Forelimb muscle (tissue), 1 donor: ENCODE measurements at places on chromosomes 12 and 14.

- no peak for DNase-seq
Measured at GRCh38 chr12:22658214-22658613, 33.2 kb downstream of the ETNK1 start.

GRCh38 chr14:24630872-24631477 is 3.0 kb downstream of the GZMB start:
- DNase-seq = no peak

DNA sequence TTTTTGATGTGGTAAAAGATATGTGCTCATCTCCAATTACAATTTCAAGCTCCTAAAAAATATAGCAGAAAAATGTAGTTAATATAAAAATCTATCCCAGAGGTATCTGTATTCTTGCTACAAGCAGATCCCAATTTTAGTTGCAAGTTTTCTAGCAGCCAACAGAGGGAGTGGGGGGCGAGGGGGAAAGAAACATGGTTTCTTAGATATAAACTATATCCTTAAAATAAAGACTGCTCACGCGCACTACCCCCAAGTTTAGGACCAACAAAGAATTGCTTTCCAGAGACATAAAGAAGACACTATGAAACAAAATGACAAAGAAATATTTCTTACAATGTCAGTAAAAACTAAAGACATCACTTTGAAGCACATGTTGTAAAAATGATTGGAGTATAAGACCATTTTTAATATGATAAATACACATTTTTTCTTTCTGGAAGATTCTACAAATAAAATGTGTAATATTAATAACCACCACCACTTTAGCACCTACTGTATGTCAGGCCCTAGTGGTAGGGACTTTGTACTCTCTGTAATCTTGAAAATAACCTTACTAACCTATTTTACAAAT is 5.4 kb downstream of the MAGOHB start:
- DNase-seq = no peak

DNA sequence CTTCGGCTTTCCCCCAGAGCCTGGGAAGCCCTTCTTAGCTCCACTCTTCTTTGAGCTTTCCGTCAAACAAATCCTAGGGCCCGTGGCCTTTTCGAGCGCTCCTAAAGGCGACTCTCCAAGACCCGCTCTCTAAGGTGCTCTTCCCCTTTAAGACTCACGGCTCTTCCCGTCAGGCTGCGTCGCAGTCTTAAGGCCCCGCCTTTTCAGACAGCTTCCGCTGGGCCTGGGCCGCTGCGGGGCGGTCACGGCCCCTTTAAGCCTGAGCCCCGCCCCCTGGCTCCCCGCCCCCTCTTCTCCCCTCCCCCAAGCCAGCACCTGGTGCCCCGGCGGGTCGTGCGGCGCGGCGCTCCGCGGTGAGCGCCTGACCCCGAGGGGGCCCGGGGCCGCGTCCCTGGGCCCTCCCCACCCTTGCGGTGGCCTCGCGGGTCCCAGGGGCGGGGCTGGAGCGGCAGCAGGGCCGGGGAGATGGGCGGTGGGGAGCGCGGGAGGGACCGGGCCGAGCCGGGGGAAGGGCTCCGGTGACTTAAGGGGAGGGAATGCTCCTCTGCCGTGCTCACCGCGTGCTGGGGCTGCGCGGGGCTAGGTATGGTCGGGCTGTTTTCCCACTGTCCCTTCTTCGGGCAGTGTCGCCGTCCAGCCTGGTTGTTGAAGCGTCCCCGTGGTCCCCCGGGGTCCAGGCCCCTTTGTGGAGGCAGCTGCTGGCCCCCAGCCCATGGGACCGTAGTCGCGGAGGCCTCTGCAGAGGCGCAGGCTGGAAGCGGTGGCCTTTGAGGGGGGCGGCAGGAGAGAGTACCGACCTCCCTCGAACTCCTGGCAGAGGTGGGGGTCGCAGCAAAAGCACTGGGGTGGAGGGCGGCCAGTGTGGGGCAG is at the start of gene PEX5:
Gene PEX5, plus strand, starts transcription at position 289 of the 870 bp plus-strand sequence. CDS start 692 bp downstream, outside the sequence.
- DNase-seq = peak; percentile 86

- no peak for DNase-seq
Measured at GRCh38 chr12:64457032-64457431, 5.1 kb downstream of the TBK1 start.

- DNase-seq = no peak
Measured at GRCh38 chr14:32102152-32102787, 25.2 kb downstream of the ARHGAP5 start.

DNA sequence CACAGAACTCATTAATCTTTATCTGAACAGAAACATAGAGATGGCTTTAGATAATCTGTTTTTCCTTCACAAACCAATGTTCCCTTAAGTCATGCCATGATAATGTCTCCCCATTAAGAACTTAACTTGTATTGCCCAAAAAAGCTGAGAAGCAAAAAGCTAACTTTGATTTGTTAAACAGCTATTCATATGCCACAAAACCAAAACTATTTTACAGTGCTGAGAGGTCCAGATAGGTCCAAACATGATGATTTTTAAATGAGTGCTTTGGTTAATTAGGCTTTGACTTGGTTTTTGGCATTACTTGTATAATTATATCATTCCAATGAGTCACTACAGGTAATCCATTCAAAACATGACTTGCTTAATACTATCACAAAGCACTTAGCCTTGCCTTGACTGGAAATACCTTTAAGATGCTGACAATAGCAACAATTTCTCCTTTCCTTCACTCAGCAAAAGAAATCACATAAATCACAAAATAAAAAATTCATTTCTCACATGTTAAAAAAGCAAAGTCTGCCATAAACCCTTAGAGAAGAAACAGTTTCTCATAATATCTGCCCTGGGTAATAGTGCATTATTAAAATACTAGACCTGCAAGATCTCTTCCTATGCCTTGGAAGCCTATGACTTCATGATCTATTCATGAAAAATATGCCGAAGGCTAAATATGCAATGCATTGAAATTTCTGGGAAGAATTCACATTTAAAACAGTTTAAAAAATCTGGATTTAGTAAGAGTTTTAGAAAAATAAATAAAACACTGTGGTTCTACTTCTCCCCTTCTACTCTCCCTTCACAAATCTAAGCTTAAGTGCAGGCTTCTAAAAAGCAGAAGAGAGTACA is 52.0 kb upstream of the SAV1 start:
- DNase-seq = no peak

DNA sequence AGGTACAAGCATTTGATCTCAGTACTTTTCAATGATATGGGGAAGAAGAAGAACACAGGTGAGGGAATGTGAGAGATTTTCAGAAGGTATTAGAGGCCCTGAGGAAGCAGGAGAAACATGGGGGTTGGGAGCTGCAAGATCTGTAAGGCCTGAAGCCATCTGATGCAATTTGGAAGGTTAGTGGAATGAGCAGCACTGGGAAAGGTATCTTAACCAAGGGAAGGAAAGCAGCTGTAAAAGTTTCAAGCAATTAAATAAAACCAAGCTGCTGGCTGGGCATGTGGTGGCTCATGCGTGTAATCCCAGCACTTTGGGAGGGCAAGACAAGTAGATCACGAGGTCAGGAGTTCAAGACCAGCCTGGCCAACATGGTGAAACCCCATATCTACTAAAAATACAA is 104.4 kb upstream of the PARP11 start:
- DNase-seq = no peak

DNA sequence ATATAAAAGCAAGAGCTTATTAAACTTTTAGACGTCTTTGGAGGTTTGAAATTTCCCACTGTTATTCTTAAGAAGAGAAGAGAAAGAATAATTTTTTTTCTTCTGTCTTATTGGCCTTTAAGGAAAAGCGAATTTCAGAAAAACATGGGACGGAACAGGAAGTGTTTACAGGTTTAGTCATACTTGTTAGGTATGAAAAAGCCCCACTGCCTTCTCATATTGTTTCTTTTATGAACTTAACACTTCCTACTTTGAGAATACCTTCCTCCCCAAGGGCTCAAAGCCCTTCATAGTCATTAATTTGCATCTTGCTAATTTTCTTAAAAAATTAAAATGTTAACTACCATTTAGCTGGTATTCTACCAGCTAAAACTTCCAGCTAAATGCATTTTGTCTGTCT is 82.0 kb downstream of the ETV6 start:
- DNase-seq = no peak

DNA sequence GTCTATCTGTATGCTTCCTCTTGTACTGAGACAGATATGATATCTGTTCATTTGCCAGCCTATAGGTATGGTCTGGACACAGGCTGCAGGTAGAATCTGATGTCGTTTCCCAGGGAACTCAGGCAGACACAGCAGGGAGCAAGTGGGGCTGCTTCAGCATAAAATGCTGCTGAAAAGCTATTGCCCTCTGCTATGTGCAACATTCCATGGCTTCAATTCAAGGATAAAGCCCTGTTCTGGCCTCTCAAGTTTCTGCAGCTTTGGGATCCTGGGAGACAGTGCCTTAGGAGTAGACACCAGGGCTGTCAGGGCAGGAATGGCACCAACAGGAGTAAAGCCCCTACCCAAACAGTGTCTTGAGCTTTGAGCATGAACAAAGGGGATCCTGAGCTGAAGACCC is 173.5 kb downstream of the SLC41A2 start:
- no peak for DNase-seq

GRCh38 chr12:120584343-120585149 is 3.3 kb upstream of the POP5 start:
- DNase-seq = no peak

- DNase-seq = no peak
Measured at GRCh38 chr14:100376751-100377171, 53.6 kb downstream of the SLC25A47 start.

- DNase-seq = no peak
Measured at GRCh38 chr12:49967777-49968250, 4.9 kb upstream of the AQP6 start.

- no peak for DNase-seq
Measured at GRCh38 chr12:50620109-50620977, 115.6 kb downstream of the DIP2B start.

DNA sequence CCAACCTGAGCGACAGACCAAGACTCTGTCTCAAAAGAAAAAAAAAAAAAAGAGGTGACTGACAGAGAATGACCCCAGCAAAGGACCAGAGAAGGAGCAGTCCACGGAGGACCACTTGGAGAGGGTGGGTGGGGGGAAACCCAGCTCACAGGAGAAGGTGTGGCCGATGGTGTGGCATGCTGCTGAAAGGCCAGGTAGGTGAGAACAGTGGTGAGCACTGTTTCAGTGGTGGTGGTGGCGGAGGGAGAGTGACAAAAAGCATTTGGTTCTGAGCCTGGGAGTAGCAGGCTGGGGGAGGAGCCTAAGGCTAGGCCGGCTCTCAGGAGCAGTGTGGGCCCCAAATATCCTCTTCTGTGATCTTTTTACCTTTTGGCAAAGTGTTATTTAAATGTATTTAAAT is 63.8 kb downstream of the IRF2BPL start:
- DNase-seq = no peak

- DNase-seq = no peak
Measured at GRCh38 chr14:57290751-57291150, 22.0 kb downstream of the AP5M1 start.

- no peak for DNase-seq
Measured at GRCh38 chr12:42097971-42098370, 46.7 kb downstream of the GXYLT1 start.

DNA sequence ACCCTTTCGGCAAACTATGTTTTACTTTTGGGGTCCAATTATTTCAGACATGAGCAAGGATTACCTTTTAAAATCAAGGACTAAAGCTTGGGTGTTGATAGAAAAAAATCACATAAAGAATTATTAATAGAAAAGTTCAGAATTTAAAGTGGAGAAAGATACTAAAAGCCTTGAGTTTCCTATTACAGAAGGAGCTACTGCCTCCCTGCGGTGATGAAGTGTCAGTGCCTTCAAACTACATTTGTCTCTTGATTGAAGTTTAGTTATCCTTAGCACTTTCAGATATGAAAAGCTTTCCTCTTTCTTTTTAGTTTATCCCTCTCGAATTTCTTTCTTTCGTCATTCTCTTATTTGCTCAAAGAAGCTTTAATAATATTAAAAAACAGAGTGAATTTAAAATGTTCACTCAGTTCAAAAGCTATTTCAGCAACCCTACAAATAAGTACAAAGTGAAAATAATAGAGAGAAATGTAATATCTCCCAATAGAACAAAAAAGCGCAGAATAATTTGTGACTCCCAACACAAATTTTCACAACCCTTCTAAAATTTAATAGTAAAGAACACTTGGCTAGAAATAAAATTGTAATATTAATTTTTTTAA is 87.6 kb downstream of the SEC23A start:
- DNase-seq = peak; percentile 19

DNA sequence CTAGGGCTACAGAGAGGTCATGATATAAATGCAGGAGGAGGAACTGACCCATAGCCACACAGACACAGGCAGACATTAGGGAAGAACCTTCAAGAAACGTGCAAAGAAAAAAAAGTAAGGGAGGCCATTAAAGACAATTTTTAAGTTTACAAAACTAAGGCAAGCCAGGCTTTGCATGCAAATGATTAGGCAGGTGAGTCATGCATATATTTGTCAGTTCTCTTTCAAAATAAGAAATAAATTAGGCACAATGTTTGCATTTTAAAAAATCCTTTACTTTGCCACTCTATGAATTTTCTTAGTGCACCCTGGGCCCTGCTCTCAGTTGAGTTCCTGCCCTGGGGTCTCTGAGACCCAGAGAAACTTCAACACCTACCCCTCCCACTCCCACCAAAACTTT is 75.0 kb downstream of the PRMT8 start:
- DNase-seq = no peak

DNA sequence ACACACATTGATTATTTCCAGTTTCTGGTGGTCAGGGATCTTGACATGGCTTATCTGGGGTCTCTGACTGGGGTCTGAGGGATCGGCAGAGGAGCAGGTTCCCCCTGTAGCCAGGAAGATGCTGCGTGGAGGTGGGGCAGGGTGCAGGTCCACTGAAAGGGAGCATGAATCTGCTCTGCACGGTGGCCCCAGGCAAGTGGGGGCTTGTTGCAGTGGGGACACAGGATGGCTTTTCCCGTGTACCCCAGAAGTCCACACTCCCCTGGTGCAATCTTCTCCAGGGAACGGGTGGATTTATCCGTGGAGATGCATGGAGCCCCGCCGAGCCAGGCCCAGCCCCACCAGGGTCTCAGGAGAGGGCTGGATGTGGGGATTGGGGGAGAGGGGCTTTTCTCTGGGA is 210.4 kb upstream of the C14orf180 start:
- DNase-seq = no peak

DNA sequence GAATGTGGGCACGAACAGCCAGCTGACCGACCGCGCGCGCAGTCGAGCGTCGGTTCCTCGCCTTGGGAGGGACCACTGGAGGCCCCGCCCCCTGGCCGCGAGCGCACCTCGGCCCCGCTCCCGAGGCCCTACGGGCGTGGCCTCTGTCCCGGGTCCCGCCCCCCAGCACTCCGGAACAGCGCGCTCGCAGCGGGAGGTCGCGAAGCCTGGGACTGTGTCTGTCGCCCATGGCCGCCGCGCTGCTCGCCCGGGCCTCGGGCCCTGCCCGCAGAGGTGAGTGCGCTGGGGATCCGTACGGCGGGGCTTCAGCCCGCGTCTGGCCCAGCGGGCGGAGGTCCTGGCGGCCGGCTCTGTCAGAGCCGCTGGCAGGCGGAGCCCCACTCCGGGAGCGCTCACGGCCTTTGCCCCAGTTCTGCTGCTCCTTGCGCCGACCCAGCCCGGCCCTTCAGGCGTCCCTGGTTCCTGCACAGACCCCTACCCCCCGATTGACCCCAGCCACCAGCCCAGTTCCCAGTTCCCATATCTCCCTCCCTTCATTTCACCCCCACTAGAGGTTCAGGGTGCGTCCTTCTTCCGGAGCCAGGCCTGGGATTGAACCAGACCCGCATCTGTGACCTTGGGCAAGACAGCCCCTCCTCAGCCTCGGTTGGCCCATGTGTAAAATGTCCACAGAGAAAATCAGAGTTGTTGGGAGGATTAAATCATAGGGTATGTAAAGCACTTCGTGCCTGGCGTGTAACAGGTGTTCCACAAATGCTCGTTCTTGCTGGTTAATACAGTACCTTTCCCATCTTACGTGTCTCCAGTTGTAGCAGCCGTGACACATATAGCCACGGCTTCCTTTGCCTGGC is at the start of gene ACADS:
Gene ACADS, plus strand, starts transcription at position 168 of the 851 bp plus-strand sequence. Its CDS starts 60 bp downstream, at position 228.
- peak; percentile 35 for DNase-seq
